Left lung (tissue), 14 donors: ENCODE measurements at places on chromosomes 12 and 14.

DNA sequence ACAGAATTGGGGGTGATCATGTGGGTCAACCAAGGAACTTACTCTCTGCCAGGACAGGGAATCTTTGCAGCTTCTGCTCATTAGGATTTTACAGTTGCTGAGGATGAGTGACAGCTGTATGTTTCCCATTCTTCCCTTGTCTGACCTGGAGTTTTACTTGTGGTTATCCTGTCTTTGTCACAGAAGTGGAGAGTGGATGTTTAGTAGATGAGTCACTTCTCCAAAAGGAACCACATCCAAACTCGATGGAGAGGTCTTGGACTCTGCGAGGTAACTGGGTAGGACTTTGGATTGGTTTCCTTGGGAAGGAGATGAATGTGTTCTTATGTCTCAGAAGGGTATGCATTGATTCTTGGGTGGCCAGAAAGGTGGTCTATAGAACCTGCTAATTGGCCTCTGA lies 53.8 kb upstream of the USP44 start:
- DNase-seq, result no peak

- no peak for DNase-seq
Measured at GRCh38 chr12:82968631-82969367, 282.1 kb downstream of the TMTC2 start.

DNA sequence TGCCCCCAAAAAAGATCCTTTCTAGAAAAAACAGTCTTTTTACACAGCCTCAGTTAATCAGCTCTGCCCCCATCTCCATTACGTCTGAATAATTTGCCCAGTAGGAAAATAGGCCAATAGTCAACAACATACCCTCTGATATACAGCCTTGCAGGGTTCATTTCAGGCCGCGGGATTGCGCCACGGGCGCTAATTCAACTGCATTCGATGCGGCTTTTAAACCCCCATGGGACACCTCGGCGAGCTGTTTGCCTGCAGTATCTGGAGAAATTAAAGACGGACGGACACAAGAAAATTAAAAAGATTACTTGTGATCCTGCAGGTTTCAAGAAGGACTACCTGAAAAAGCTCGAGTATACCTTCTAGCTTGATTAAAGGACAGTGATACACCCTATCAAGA lies 36.1 kb downstream of the ERP29 start:
- no peak for DNase-seq

DNA sequence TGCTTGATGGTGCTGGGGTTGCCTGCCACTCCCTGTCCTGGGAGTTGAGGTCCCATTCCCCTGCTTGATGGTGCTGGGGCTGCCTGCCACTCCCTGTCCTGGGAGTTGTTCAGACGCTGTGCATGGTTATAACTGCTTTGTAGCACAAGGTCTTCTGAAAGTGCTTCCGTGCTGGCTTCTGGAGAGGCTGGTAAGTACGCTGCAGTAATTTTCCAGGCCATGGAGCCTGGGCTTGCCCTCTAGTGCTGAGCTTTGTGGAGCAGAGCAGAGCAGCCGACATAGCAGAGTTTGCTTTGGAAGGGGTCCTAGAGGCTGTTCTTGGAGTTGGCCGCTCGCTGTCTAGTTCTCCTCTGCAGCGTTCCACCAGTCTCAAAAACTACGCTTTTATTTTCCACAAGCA lies 6.3 kb downstream of the B4GALNT3 start:
- DNase-seq, result peak; percentile 53

GRCh38 chr14:28571636-28572035 lies 195.0 kb upstream of the FOXG1 start:
- no peak for DNase-seq

DNA sequence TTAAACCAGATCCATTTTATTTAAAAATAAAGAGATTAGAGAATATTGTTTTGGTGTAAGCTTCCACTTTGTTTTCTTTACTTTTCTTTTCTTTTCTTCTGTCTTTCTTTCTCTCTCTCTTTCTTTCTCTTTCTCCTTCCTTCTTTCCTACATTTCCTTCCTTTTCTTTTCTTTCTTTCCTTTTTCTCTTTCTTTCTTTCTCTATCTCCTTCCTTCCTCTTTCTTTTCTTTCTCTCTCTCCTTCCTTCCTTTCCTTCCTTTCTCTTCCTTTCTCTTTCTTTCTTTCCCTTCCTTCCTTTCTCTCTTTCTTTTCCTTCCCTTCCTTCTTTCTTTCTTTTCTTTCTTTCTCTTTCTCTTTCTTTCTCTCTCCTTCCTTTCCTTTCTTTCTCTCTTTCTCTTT lies 100.8 kb downstream of the TMTC3 start:
- no peak for DNase-seq

GRCh38 chr12:29795715-29796114 lies 12.0 kb upstream of the TMTC1 start:
- DNase-seq, result no peak

DNA sequence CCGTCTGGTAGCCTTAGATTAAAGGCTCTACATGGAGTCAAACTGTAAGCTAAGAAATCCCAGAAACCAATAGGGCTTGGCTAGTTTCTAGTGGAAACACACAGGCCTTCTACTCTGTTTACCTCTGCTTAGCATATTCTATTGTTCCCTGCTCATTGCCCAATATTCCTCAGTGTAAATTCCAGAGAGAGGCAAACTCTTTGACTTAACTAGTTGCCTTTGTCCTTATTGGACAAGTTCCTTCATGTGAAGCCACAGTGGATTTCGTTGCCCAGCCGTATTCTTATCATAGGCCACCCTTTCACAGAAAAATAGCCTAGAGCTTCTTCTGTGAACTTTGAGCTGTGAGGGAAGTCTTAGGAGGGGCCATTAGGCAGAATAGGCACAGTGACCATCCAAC lies 186.1 kb downstream of the PLCZ1 start:
- DNase-seq, result no peak

DNA sequence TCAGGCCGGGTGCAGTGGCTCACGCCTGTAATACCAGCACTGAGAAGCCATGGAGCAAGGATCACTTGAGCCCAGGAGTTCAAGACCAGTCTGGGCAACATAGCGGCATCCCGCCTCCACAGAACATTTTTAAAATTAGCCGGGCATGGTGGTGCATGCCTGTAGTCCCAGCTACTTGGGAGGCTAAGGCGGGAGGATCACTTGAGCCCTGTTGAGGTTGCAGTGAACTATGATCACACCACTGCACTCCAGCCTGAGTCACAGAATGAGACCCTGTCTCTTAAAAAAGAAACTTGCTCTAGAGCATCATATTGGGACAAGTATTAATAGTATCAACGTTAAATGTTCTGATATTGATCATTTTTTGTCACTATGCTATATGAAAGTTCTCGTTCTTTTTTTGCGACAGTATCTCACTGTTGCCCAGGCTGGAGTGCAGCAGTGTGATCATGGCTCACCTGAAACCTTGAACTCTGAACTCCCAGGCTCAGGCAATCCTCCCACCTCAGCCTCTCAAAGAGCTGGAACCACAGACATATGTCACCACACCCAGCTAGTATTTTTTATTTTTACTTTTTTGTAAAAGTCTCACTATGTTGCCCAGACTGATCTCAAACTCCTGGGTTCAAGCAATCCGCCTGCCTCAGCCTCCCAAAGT lies 47.7 kb downstream of the CCDC85C start:
- DNase-seq, result no peak

- DNase-seq, result no peak
Measured at GRCh38 chr12:96255077-96255476, 60.9 kb downstream of the ELK3 start.

GRCh38 chr14:104284107-104284592 lies 145.8 kb downstream of the KIF26A start:
- DNase-seq, result no peak

- no peak for DNase-seq
Measured at GRCh38 chr12:59973515-59973914, 377.7 kb downstream of the SLC16A7 start.

DNA sequence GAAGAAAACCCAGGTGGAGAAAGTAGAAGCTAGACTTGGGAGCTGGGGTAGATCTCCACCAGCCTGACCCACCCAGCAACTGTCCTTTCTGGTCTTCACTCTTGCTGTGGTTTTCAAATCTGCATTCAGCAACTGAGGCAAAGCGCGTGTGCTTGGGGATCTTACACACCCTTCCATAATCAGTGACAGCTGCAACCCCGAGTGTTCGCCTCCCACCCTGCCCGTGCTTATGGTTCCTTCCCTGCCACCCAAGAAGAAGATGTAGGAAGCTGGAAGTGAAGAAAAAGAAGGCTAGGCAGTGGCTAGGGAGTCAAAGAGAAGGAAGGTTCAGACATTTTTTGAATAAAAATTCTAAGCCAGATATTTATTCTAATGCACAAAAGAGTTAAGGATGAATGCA lies 162.6 kb upstream of the CCND2 start:
- no peak for DNase-seq

DNA sequence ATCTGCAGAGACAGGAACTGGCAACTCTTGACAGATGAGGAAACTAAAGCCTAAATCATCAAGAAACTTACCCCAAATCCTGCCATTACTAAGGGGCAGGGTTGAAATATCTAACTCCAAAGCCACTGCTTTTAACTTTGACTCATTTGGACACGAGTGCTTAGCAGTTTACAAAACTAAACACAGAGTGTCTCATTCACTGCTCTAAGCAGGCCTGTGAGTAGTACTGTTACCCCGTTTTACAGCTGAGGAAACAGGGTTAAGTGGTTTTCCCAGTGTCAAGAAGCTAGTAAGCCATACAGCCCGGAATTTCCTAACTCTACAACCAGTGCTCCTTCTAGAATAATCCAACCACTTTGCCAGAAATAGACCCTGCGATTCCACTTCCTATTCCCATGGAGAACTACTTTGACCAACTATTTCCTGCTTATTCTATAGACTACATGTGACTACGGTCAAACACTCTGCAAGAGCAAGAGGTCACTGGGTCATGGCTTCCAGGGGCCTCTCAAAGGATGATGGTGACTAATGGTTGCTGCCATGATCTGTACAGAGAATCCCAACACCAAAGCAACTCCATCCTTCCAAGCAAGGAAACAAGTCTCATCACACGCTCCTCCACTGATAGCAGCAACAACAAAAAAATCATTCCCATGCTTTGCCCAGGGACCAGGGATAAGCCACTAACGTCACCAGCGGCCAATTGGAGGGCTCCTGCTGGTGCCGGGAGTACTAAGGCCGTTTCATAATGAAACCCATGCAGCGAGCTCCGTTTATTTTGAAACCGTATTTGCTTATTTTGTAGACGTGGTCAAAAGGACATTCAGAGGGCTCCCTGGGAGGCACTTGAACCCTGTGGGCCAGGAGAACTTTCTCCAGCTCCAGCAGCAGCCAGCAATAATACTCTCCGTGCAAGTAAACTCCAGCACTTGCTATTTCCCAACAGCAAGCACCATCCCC lies 56.3 kb downstream of the NUAK1 start:
- no peak for DNase-seq

GRCh38 chr14:49173765-49174373 lies 412.3 kb downstream of the RPS29 start:
- peak; percentile 26 for DNase-seq

GRCh38 chr12:117552971-117553370 lies 191.5 kb upstream of the NOS1 start:
- DNase-seq, result no peak

DNA sequence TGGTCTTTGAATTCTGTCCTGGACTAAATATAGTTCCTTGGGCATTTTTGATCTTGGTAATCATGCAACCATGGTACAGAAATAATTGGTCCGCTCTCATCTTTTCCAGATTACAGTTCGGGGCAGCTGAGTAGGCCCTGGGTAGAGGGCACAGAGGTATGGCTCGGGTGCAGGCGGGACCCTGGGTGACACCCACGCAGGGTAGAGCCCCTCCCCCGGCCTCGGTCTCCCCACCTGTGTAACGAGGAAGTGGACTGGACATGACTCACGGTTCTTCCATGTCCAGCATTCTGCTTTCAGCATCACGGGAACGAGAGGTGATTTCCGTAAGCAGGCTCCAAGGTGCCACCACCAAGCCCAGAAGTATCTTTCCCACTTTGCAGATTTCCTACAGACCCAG lies 91.0 kb upstream of the DIO3 start:
- DNase-seq, result no peak

GRCh38 chr14:75350505-75351060 lies 72.0 kb downstream of the FOS start:
- DNase-seq, result no peak

DNA sequence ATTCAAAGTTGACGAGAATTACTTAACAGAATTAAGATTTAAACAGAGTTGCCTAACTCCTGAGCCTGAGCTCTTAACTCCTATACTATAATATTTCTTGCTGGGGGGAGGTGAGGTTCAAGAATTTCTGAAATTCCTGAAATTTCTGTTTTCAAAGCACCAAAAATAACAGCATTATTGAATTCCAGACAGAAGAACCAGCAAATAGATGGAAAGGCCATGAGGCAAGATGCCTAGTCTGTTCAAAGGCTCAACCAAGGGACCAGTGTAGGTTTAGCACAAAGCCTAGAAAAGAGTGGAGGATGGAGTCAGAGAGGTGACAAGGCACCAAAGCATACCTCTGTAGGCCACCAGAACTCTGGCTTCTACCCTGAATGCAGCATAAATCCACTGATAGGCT lies 76.4 kb downstream of the PPP1R12A start:
- DNase-seq, result no peak

GRCh38 chr14:100488057-100488456 lies 99.2 kb downstream of the BEGAIN start:
- no peak for DNase-seq

- no peak for DNase-seq
Measured at GRCh38 chr14:63465347-63465746, 77.8 kb downstream of the PPP2R5E start.

GRCh38 chr12:46154221-46154985 lies 114.4 kb downstream of the SLC38A1 start:
- DNase-seq, result no peak

- DNase-seq, result no peak
Measured at GRCh38 chr14:102516531-102517391, 7.2 kb upstream of the ANKRD9 start.

- DNase-seq, result peak; percentile 96
Measured at GRCh38 chr12:50504798-50505674, at the start of gene DIP2B. TSS of gene DIP2B (plus strand) at chr12:50504985. CDS start at chr12:50505141, 156 bp downstream.

- no peak for DNase-seq
Measured at GRCh38 chr12:82174383-82174782, 183.8 kb downstream of the CCDC59 start.

- no peak for DNase-seq
Measured at GRCh38 chr12:92717202-92717601, 14.4 kb downstream of the PLEKHG7 start.

GRCh38 chr14:98997526-98998205 lies 274.3 kb downstream of the BCL11B start:
- no peak for DNase-seq

GRCh38 chr12:120085920-120086645 lies 30.5 kb downstream of the RAB35 start:
- no peak for DNase-seq

DNA sequence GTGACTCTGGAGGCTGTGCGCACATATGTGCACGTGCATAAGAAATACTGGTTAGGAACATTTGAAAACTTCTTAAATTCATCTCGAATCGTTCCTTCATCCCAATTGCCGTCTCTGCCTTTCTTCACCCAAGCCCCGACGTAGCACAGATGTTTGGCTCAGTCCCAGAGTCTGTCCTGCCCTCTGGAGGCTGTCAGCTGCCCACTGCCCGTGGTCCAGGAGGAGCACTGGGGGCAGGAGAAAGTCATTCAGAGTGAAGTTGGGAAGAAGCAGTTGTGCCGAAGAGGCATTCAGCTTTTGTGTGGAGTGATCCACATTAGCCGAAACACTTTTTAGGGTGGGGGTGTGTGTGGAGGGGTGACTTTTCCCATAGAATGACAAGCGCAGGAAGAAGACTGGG lies 124.9 kb downstream of the TSPAN9 start:
- DNase-seq, result no peak

GRCh38 chr12:124125203-124125871 lies 152.3 kb downstream of the ZNF664 start:
- DNase-seq, result no peak
